Activated naive CD4-positive, alpha-beta T cell treated with anti-CD3 and anti-CD28 coated beads, Interleukin-2, amount 50 U/mL, for 72 hours (primary cell): ENCODE measurements at places on chromosomes 4 and X.

GRCh38 chr4:152605031-152605430 is 69.1 kb upstream of the FBXW7 start:
- DNase-seq: no peak

GRCh38 chr4:3483471-3483921 is 20.4 kb downstream of the DOK7 start:
- no peak for DNase-seq

DNA sequence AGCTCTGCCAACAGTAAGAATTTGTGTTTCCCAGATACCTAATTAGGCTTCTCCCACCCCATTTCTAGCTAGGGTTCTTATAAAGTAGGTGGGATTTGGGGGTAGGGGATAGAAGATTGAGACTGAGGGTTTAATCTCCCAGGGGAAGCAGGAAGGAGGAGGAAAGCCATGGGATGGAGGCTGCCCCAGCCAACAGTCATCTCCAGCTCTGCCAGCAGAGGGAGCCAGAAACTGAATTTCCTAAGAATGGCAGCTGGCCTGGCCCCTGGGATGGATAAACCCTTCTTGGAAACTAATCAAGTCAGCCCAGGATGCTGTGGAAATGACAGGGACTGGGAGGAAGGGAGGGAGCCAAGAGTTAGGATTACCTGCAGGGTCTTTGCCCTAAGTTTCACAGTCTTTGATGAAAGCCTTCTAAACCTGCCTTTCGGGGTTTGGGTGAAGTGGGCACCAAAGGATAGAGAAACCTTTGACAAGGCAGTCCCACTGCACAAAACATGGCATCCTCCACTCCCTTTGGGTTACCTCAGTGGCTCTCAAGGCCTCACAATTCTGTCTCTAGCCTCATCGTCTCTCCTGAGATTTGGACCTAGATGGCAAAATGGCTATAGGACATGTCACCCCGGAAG is 6.7 kb upstream of the ERCC6L start:
- peak; percentile 47 for DNase-seq

- DNase-seq: no peak
Measured at GRCh38 chr4:152478461-152479237, 57.2 kb downstream of the FBXW7 start.

GRCh38 chrX:2707334-2707760 is 16.3 kb downstream of the CD99 start:
- peak; percentile 62 for DNase-seq

GRCh38 chr4:155376387-155377268 is at the start of gene MAP9:
MAP9 (minus strand) TSS chr4:155376965; CDS start chr4:155375850, 1,115 bp downstream.
- DNase-seq: peak; percentile 90

GRCh38 chrX:111337067-111337637 is 66.9 kb upstream of the CAPN6 start:
- no peak for DNase-seq

DNA sequence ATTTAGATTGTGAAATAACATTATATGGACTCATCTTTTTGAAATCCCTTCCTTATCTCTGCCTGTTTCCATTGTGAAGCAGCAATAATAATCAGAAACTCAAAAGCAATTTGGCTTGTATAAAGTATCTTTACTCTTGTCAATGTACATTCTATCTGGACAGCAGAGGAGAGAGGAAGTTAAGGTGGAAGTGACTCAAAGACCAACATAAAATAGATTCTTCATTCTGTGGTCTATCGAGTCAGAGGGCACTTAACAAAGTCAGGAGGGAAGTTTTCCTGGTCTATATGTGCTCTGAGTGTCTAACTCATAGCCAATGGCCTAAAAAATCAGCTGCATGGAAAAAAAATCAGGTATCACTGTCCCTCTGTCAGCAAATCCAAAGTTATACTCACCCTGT is 155.5 kb downstream of the EMCN start:
- no peak for DNase-seq

DNA sequence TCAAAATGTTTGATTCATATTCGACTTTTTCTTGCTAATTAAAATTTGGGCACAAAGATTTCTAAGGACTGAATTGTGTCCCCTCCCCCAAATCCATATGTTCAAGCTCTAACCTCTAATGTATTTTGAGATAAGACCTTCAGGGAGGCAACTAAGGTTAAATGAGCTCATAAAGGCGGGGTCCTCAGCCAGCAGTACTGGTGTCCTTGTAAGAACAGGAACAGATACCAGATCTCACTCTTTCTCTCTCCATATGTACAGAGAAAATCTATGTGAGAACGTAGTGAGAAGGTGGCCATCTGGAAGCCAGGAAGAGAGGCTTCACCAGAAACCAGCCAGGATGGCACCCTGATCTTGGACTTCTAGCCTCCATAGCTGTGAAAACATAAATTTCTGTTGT is 116.9 kb downstream of the VEGFC start:
- no peak for DNase-seq

DNA sequence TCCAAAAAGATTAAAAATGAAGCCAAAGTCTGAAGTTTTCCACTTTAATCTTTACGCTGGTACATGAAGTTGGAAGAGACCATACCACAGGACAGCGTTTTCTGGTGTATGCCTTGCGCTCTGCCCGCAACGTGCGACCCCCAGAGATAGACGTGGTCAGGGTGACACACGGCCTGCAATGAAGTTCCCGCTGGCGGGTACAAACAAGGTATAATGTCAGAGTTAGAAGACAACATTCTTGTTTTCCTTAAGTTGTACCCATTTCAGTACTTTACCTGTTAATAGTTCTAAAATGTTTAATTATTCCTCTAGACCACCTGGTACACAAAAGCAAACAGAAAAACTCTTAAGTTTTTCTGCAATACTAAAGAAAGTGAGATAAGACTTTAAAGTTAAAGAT is 4.8 kb downstream of the HNRNPDL start:
- DNase-seq: no peak

- DNase-seq: no peak
Measured at GRCh38 chrX:129736491-129736890, 2.3 kb upstream of the XPNPEP2 start.

DNA sequence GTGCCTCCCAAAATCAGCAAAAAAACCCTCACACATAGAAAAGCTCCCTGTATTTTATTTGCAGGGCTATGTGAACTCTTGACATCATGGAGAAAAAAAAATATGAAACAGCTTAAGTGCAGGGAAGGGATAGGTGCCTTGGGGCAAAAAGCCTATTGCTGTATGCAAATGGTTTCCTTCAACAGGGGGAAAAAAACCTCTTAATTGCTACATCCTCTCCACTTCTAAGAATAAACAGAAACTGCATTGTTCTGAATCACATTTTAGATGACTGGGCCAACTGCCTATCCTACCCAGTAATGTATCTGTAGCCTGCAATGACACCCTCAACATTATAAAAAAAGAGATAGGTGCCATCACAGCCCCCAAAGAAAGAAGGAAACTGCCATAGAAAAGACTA is 229.4 kb upstream of the GALNTL6 start:
- no peak for DNase-seq

DNA sequence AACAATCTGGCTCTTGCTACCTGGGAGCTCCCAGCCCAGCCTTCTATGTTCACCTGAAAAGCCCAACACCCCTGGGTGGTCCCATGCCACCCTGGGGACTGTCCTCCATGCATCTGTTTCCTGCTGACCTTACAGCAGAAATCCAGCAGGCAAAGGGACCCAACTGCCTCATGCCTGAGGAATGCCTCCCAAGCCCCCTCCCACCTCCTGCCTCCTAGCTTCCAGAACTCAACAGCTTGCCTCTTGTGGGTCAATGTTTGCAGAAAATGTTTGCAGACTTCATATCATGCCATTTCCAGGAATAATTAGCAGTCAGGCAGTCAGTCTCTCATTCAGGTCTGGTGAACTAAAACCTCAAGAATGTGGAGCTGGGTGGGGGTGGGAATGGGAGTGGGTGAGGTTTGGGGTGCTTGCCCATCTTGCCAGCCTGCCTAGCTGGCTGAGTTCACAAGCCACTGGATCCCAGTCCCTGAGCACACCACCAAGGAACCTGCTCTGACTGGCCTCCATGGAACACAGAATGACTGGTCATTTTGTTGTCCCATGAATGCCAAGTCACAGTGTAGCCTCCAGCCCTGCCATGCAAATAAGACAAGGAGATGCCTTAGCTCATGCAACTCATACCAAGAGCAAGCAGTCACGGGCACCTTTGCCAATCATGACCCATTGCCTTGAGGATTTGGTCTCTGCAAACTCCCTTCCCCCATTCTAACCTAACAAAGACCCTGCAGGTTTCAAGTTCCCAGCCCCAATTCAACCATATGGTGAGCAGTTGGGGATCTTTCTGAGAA is 12.1 kb upstream of the PLAC1 start:
- no peak for DNase-seq

- DNase-seq: no peak
Measured at GRCh38 chrX:2457289-2458133, 43.3 kb downstream of the DHRSX start.

DNA sequence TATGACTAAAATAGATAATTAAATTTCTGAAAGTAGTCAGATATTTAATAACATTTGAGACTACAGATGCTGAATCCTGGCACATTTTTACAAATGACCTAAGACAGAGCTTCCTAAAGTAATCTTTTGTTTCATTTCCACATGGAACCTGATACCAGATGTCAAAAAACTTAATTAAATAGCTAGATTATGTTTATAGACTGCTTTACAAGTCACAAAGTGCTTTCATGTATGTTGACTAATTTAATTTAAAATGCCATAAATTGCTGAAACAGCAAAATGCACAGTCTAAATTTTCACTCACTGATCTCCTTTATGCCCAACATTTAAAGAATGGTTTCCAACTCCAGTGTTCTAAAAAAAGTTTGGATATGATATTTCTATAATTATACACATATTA is 299.1 kb upstream of the TBX22 start:
- DNase-seq: no peak

DNA sequence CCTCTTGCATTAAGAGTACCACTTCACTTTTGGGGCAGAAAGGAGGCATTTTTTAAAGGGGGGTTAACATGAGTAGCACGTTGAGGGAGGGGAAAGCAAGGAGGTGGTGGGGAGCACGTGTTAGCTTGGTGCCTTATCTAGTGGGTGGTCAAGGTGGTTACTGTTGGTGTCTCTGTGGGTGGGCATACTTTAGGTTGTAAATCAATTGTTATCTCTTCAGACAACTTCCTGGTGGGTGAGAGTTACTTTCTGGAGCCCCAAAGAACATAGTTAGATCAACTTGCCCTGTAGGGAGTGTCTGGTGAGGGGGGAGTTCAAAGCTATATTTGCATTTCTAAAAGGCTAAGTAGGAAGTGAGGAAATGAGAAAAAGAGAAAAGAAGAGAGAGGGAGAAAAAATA is 297.7 kb upstream of the CLNK start:
- no peak for DNase-seq

- DNase-seq: no peak
Measured at GRCh38 chrX:93422693-93423092, 250.7 kb downstream of the NAP1L3 start.

DNA sequence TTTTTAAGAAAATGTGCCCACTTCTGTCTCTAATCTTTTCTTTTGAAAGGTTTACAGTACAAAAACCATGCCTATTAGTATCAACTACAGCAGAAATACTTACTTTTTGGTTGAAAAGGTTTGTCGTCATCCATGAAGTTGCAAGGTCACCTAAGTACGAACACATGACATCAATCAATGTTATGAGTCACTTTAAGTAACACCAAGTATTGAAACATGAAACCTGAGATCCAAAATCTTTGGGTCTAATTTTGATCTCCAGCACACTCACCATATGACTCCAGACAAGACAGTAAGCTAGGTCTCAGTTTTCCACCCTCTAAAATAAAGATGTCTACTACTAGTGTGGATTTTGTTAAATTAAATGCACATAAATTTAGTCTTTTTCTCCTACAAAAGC is 8.4 kb downstream of the ZNF280C start:
- no peak for DNase-seq

GRCh38 chr4:163493643-163494359 is 689 bp upstream of the TMA16 start:
- DNase-seq: no peak

DNA sequence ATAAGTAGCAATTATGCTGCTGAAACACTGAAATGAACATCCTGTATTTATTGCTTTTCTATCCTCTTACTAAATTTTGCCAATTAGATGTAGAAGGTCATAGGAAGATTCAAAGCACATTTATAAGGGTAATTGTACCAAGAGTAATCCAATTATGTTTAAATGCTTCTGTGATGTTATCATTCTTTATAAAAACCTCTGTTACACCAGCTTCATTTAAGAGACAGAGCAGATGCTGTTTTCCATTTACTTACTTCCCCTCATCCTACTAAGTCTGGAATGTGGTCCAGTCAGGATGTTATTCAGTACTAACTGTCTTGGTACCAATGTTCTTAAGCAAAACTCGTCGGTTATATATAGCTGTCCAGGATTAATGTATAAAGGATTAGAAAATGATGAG is 539.6 kb downstream of the PDHA2 start:
- DNase-seq: no peak

DNA sequence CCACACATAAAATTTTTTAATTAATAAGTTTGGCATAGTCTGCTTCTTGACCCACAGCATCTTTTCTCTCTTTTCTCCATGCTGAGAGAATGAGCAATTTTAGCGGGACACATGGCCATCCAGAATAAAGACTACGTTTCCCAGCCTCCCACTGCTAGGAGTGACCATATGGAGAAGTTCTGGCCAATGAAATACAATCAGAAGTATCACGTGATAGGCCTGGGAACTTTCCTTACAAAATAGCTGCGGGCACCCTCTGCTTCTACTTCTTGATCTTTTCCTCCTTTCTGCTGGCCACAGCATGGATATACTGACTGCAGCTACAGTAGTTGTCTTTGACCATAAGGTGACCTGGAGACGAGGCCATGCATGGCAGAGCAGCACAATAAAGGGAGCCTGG is 348.0 kb downstream of the BCOR start:
- DNase-seq: no peak

GRCh38 chr4:80081566-80081965 is 8.5 kb upstream of the ANTXR2 start:
- no peak for DNase-seq

- no peak for DNase-seq
Measured at GRCh38 chr4:53917729-53918128, 146.7 kb downstream of the CHIC2 start.

DNA sequence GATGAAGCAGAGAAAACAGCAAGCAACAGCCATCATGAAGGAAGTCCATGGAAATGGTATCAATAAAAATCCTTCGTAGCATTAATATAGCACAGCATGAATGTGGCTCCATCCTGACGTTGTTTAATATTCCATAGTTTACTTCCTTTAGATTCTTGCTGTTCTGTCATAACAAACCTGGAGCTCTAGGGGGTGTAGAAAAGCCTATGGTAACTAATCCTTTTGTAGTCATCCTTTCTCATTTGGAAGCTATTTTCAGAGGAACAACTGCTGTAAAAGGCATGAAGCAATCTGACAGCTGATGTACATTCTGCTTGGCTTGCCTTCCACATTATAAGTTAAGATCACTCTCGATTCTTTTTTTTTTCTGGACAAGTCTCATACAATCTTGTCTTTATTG is 914 bp downstream of the MYOZ2 start:
- no peak for DNase-seq

GRCh38 chrX:11351375-11352295 is 58.4 kb downstream of the AMELX start:
- DNase-seq: no peak
